Activated CD4-positive, alpha-beta T cell treated with anti-CD3 and anti-CD28 coated beads for 36 hours (primary cell): ENCODE measurements at places on chromosomes 3 and 15. TPM values are rescaled to one million over a fixed set of nuclear protein-coding genes. Genes with fewer than 3 reads are reported as not detected.
A peak's percentile ranks its signal among the peaks of the same experiment; 100 is the strongest.

The MEX3B gene
- total RNA-seq = 1.3 TPM

DNA sequence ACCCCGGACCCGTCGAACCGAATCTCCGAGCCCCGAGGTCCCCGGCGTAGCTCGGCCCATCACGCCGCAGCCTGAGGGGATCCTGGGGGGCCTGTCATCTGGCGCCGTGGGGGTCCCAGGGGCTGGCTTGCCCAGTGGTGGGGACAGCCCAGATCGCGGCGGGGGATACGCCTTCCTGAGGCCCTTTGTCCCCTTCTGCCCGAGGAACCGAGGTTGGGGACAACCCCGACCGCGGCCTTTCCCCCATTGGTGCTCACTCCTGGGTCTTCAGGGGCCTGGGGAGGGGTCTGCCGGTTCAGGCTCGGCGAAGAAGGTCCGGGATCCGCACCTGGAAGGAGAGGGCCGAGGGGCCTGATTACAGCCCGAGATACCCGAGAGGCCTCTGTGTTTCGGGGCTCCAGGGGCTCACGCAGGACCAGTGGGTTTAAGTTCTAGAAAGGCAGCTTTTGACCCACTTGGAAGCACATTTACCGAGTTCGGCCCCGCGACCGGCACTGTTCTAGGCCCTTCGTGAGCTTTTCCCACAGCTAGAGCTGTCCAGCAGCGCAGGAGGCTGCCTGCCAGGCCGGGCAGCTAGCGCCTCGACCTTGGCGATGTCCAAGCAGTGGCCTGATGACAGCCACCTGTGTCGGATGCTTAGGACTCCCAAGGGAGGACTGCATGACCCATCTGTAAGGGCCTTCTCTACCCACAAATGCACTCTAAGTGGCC lies 504 bp downstream of the ABHD2 start:
- peak; percentile 27 for DNase-seq

DNA sequence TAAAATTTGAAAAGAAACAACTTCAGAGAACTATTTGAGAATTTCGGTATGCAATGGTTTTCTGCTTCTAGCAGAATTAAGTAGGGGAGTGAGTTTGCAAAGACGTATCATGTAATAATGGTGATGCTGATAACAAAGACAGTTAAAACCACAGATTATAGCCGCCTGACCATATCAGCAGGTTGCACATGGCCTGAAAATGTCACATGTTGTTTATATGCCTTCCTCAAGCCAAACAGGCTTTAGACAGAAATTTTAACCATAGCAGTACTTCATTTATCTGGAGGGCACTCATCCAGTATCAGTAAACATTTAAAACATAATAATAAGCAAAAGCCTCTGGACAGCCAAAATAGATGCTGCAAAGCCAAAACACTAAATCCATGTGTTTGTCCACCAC lies 131.7 kb downstream of the RYR3 start:
- DNase-seq = no peak

The CAMK2N2 gene
- 0.18 TPM for total RNA-seq

The IGDCC3 gene
- total RNA-seq = not detected
